ENCODE measurements at places on chromosomes 4 and X. TPM values are rescaled to one million over a fixed set of nuclear protein-coding genes. Genes with fewer than 3 reads are reported as not detected.

The SPANXB1 gene
- not detected for total RNA-seq

GRCh38 chr4:30630431-30630830 lies 89.7 kb upstream of the PCDH7 start:
- H3K4me1 ChIP-seq: no peaks in the 10 kb centered on the region
- H3K27me3 ChIP-seq: no peaks in the 10 kb centered on the region
- no peak overlapping the region for H3K27ac ChIP-seq
- no peak overlapping the region for H3K4me3 ChIP-seq
- H3K36me3 ChIP-seq: no peaks in the 10 kb centered on the region

- no peak overlapping the region for H3K4me3 ChIP-seq
- H3K4me1 ChIP-seq: peaks cover 5% of the 10 kb centered on the region
Measured at GRCh38 chr4:183962419-183962818, 57.3 kb downstream of the STOX2 start.

The PCDH10 gene
- total RNA-seq: 0.71 TPM

DNA sequence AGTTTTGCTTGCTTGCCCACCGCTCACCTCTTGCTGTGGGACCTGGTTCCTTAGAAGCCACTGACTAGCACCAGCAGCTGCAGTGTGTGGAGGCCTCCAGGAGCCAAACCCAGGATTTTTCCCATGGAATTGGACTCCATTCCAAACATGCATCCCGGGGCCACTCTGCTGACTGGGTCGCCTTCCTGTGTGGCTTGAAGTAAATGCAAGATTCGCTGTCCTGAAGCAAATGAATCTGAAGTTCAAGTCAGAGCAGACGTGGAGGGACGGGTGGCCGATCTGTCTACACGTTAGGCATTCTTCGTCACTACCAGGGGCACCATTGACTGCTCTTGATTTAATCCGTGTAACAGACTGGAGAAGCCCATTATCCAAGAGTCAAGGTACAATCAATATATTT lies 109.0 kb downstream of the SHOX start:
- no peaks in the 10 kb centered on the region for H3K36me3 ChIP-seq
- H3K27me3 ChIP-seq: no peaks in the 10 kb centered on the region
- H3K4me3 ChIP-seq: no peak overlapping the region
- no peaks in the 10 kb centered on the region for H3K4me1 ChIP-seq
- no peak for DNase-seq
- H3K27ac ChIP-seq: no peak overlapping the region

GRCh38 chrX:102978594-102978993 lies 41.5 kb downstream of the RAB40AL start:
- no peaks in the 10 kb centered on the region for H3K36me3 ChIP-seq
- no peaks in the 10 kb centered on the region for H3K4me1 ChIP-seq
- no peak overlapping the region for H3K27ac ChIP-seq
- H3K27me3 ChIP-seq: no peaks in the 10 kb centered on the region
- DNase-seq: no peak
- H3K4me3 ChIP-seq: no peak overlapping the region

DNA sequence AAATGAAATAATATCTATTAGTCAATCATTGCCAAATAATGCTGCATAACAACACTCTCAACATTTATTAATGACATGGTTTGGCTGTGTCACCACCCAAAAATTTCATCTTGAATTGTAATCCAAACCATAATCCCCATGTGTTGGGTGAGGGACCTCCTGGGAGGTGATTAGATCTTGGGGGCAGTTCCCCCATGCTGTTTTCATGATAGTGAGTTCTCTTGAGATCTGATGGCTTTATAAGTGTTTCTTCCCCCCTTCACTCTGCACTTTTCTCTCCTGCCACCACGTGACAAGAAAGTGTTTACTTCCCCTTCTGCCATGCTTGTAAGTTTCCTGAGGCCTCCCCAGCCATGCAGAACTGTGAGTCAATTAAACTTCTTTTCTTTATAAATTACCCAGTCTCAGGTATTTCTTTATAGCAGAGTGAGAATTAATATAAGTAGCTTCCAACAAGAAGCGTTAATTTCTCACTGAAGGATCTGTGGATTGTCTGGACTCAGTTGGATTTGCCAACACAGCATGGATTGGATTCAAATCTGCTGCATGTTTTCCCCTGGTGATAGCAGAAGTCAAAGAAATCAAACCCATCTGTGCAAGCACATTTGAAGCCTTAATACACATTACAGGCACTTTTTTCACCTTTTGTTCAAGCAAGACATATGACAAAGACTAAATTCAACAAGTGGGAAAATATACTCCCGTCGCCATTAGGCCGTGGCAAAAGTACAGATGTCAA lies 216.6 kb downstream of the PDGFC start:
- no peaks in the 10 kb centered on the region for H3K27me3 ChIP-seq
- no peaks in the 10 kb centered on the region for H3K4me1 ChIP-seq
- H3K36me3 ChIP-seq: no peaks in the 10 kb centered on the region
- no peak for DNase-seq
- no peak overlapping the region for H3K27ac ChIP-seq

DNA sequence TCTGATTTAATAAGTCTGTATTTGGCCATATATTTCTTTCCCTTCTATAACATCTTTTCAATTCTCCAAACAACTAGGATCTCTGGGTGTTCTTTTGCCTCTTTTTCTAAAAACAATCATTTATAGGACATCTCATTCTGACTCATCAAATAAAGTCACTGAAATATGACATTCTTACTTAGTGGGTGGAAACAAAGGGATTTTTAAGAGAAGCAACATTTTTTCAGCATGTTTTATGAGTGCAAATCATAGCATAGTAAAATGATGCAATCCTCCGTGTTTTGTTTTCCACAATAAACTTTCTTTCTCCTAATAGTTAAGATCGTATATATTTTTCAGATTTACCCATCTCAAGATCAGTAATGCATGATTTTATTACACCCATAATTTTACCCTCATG lies 179.8 kb downstream of the SPCS3 start:
- no peaks in the 10 kb centered on the region for H3K36me3 ChIP-seq
- no peak for DNase-seq
- H3K4me1 ChIP-seq: peaks cover 6% of the 10 kb centered on the region
- no peak overlapping the region for H3K27ac ChIP-seq
- H3K27me3 ChIP-seq: no peaks in the 10 kb centered on the region

GRCh38 chr4:113499166-113499565 lies 262.4 kb downstream of the CAMK2D start:
- no peak overlapping the region for H3K27ac ChIP-seq
- no peaks in the 10 kb centered on the region for H3K4me1 ChIP-seq
- no peaks in the 10 kb centered on the region for H3K27me3 ChIP-seq
- peaks cover 6% of the 10 kb centered on the region for H3K36me3 ChIP-seq
- DNase-seq: no peak

DNA sequence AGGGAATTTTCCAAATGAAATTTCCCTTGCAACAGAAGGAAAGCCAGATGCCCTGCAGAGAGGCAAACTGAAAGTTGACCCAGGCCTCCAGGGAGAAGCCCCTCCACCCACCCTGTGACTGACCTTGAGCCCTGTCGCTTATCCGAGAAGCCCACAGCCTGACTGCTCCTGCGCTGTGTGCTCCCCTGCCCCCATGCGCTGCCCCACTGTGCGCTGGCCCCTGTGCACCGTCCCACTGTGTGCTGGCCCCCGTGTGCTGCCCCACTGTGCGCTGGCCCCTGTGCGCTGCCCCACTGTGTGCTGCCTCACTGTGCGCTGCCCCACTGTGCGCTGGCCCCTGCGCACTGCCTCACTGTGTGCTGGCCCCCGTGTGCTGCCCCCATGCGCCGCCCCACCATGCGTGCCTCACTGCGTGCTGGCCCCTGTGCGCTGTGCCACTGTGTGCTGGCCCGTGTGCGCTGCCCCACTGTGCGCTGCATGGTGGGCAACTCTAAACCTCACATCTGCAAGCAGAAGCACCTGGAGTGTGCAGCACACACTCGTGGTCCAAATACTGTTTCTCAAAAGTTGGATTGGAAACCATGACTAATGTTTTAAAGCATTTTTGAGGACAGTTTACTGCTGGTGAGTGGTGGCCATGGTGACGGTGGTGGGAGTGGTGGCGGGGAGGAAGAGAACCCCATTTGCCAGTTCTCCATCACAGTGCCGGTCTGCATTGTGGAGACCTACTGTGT lies 8.3 kb upstream of the GRPEL1 start:
- H3K27me3 ChIP-seq: no peaks in the 10 kb centered on the region
- no peaks in the 10 kb centered on the region for H3K36me3 ChIP-seq
- H3K27ac ChIP-seq: no peak overlapping the region
- no peaks in the 10 kb centered on the region for H3K4me1 ChIP-seq
- H3K4me3 ChIP-seq: no peak overlapping the region
- no peak for DNase-seq

GRCh38 chr4:110682311-110682710 lies 59.4 kb upstream of the PITX2 start:
- no peak overlapping the region for H3K27ac ChIP-seq
- H3K4me1 ChIP-seq: no peaks in the 10 kb centered on the region
- no peaks in the 10 kb centered on the region for H3K36me3 ChIP-seq

DNA sequence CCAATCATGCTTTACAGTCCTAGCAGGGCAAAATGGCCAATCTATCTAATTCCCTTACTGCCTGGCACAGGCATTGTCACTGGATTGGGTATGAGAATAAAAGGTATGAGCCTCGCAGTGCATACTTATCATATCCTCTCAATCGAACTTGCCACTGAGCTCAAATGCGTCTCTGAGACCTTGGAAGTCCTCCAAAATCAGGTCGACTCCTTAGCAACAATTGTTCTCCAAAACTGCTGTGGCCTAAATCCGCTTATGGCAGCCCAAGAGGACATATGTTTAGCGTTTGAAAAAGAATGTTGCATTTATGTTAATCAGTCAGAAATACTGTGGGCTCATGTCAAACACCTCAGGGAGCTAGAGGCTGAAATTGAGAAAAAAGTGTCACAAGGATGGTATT lies 69.7 kb downstream of the SPIN4 start:
- H3K36me3 ChIP-seq: no peaks in the 10 kb centered on the region
- no peak overlapping the region for H3K4me3 ChIP-seq
- peaks cover 14% of the 10 kb centered on the region for H3K4me1 ChIP-seq
- DNase-seq: no peak

Measured in lower lobe of right lung (tissue), 2 donors.